ENCODE measurements at places on chromosomes 11 and 22.

DNA sequence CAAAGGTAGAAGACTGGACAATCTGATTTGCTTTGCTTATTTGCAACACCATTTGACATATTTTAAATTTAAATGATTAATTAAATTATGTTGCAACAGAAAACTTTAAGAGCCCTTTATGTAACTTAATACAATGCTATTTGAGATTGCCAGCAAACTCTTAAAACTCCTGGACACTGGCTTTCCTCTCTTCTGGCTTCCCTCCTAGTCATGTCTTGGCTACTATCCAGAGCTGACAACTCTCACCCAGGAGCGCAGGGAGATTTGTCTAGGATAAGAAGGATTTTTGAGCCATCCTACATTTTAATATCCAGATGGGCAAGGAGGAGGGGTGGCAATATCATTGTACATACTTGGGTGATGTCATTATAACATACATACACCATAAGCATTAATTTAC, 134.3 kb downstream of the ELP4 start:
- no peak for DNase-seq

GRCh38 chr11:10379022-10379421, 74.1 kb downstream of the ADM start:
- peak; percentile 33 for DNase-seq

GRCh38 chr11:9081153-9081552, 10.2 kb downstream of the SCUBE2 start:
- no peak for DNase-seq

- no peak for DNase-seq
Measured at GRCh38 chr11:113554526-113554925, 79.3 kb upstream of the DRD2 start.

GRCh38 chr11:107947904-107948303, 19.7 kb downstream of the RAB39A start:
- no peak for DNase-seq

Measured in suppressor macrophage treated with lipopolysaccharide for 4 hours (primary cell).